Caki2 (cell line): ENCODE measurements at places on chromosomes 4 and X.

DNA sequence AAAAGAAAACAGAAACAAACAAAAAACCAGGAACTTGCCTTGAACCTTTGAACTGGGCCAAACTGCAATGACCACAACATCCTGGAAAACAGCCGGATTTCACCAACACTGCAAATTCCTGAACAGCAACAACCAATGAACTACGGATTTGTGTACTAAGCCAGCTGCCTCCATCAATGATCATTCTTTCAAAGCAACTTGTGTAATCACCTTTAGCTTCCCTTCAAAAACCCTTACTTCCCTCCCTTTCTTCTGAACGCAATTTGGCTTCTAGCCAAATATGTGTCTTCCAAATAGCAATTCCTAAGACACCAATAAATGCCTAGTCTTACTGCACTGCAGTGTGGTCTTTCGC lies 98.5 kb upstream of the FAM47C start:
- no peak for DNase-seq

GRCh38 chr4:54547299-54548097 lies 110.3 kb upstream of the KIT start:
- no peak for DNase-seq

DNA sequence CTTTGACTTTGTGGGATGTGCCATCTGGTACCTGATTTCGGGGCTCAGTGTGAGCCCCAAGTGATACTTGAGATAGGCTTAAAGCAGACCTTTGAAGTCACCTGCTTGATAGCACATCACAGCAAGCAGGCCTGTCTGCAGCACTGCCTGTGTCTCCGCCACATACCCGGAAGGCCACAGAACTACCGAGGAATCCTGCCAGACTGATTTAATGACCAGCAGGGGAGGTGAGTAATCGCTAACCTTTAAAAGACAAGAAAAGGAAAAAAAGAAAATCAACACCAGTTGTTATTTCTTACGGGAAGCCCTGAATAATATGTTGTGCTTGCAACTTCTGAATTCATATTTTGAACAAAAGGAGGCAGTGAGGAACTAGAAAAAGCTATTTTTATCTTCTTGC lies 6.8 kb downstream of the PTCHD1 start:
- no peak for DNase-seq

DNA sequence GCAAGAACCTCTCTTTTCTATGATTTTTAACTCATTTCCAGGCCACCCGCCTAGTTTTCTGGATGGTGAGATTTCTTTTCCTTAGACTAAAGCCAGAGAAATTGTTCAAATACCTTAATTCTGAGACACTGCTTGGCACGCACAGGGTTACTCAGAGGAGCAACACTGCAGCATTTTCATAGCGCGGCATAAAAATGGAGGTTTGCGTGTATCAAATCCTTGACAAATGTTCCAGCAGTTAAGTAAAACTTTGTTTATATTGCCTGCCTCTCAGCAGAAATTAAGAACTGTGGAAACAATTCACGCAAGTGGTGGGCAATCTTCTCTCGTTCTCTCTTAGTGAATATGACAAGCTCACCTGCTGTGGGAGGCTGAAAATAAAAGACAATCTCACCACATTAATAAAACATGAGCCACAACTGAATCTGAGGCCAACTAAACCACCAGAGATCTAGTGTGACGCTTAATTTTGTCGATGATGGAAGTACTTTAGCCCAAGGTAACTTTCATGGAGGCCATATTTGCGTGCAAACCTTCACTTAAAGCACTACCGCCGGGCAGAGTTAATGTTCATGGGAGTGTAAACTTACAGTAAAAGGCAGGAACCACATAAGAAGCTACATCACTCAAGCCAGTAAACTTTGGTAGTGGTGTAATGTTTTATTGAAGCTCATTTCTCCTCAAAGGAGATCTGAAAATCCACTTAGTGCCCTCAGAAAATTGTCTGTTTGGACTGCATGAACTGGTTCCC lies 894.8 kb upstream of the EPHA5 start:
- DNase-seq = no peak

- no peak for DNase-seq
These were observed 53.7 kb downstream of the ANAPC10 start for GRCh38 chr4:145044341-145044740.

GRCh38 chr4:37847311-37847884 lies 20.9 kb downstream of the PGM2 start:
- no peak for DNase-seq

DNA sequence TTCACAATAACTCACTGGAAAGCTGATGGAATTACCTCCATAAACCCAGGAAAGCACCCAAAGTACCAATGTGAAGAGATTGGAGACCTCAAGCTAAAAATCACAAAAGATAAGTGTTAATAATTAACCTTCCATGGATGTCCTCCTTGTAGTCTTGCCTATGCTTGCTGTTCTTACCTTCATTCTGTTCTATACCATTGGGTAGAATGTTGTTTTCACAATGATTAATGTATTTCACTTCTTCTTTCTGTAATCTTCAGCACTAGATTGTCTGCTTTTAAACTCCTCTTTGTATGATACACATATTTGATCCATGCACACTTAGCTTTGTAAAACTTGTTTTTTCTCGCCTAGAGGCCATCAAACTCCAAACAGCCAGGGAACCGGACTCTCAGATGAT lies 570.3 kb downstream of the RAPGEF2 start:
- DNase-seq = no peak

- no peak for DNase-seq
These were observed 87.0 kb upstream of the TSPAN5 start for GRCh38 chr4:98745366-98745765.

- DNase-seq = no peak
These were observed 87.8 kb upstream of the NPNT start for GRCh38 chr4:105807496-105807895.

GRCh38 chrX:40976981-40977380 lies 108.3 kb upstream of the USP9X start:
- no peak for DNase-seq

- DNase-seq = no peak
These were observed 1.2 kb downstream of the RPGR start for GRCh38 chrX:38326086-38326485.

DNA sequence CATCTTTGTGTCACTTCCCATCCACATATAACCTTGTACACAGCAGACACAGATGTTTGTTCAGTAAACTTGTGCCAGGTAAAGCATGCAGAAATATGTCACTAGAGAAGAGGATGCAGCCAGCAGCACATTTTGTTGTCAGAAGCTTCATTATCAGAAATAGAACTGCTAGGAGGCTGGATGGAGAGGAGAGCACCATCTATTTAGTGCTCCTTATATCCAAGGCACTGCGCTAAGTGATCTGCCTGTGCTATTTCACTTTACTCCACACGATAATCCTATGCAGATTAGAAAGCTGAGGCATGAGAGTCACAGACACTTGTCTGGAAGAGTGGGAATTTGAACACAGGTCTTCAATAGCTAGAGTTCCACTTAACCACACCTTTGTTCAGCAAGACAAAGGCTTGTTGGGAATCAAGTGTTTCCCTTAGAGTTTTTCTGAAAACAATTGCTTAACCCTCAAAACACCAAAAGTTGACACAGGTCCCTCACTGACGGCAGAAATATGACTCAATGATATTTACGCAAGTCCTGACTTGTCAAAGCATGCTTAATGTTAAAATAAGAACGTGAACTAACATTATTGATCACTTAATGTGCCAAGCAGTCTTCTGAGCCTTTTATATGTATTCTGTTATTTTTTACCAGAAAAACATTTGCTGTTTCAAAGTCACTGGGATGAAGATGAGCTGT lies 1.2 kb upstream of the QDPR start:
- no peak for DNase-seq

- no peak for DNase-seq
These were observed 412.0 kb upstream of the ATOH1 start for GRCh38 chr4:93416344-93417128.

- no peak for DNase-seq
These were observed 7.7 kb downstream of the SYN1 start for GRCh38 chrX:47611926-47612325.

- no peak for DNase-seq
These were observed 23.0 kb upstream of the OTUD4 start for GRCh38 chr4:145203410-145203809.
